ENCODE measurements at places on chromosomes 1 and 21. TPM values are rescaled to one million over a fixed set of nuclear protein-coding genes. Genes with fewer than 3 reads are reported as not detected.
A peak's percentile ranks its signal among the peaks of the same experiment; 100 is the strongest.

KCNJ15 gene
- 1.3 TPM for total RNA-seq

TMPRSS2 gene
- not detected for total RNA-seq

AQP10 gene
- total RNA-seq, result not detected

RGS4 gene
- total RNA-seq, result 5.0 TPM

S100A1 gene
- 965 TPM for total RNA-seq

SF3B4 gene
- 5.7 TPM for total RNA-seq

BTBD19 gene
- total RNA-seq, result 5.6 TPM

OR2L2 gene
- total RNA-seq, result not detected

LAX1 gene
- total RNA-seq, result not detected

NPR1 gene
- total RNA-seq, result 19.3 TPM

LCE3E gene
- not detected for total RNA-seq

GJA9 gene
- total RNA-seq, result not detected

- DNase-seq, result no peak
- peak overlapping the region; percentile 73 for H3K4me3 ChIP-seq
These were observed 791 bp upstream of the PIK3R3 start for GRCh38 chr1:46133181-46133658.

GRCh38 chr21:27816301-27816700 is 849.4 kb upstream of the ADAMTS5 start:
- H3K36me3 ChIP-seq, result no peaks in the 10 kb centered on the region
- peaks cover 21% of the 10 kb centered on the region for H3K4me1 ChIP-seq
- H3K27me3 ChIP-seq, result no peaks in the 10 kb centered on the region
- DNase-seq, result no peak
- H3K27ac ChIP-seq, result no peak overlapping the region

GRCh38 chr1:58907398-58907797 is 123.6 kb upstream of the JUN start:
- peak; percentile 48 for DNase-seq
- H3K27ac ChIP-seq, result no peak overlapping the region
- H3K36me3 ChIP-seq, result no peaks in the 10 kb centered on the region

DNA sequence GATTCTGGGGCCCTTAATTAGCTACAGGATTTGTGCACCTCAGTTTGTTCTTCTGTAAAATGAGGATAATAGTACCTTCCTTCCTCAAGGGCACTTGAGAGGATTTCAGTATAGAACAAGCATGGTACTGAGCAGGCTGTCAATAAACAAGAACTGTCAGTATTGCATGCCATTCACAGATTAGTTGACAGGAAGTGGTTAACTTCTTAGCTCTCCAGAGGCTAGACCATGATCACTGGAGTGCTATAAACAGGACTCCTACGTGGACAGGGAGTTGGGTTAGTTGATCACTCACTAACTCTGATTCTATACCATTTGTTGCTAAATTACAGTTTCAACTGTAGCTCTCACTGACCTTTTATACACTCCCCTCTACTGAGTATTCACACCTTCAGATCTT is 126.2 kb upstream of the DAB1 start:
- no peak overlapping the region for H3K27ac ChIP-seq
- H3K4me1 ChIP-seq, result no peaks in the 10 kb centered on the region
- H3K27me3 ChIP-seq, result no peaks in the 10 kb centered on the region
- no peak overlapping the region for H3K4me3 ChIP-seq
- DNase-seq, result no peak

GRCh38 chr1:68213843-68214242 is 18.5 kb downstream of the WLS start:
- no peaks in the 10 kb centered on the region for H3K4me1 ChIP-seq
- no peak overlapping the region for H3K27ac ChIP-seq
- no peaks in the 10 kb centered on the region for H3K27me3 ChIP-seq
- no peaks in the 10 kb centered on the region for H3K36me3 ChIP-seq

GRCh38 chr1:30684881-30685795 is 38.2 kb downstream of the MATN1 start:
- no peak overlapping the region for H3K4me3 ChIP-seq
- no peaks in the 10 kb centered on the region for H3K36me3 ChIP-seq
- DNase-seq, result no peak
- peaks cover 26% of the 10 kb centered on the region for H3K4me1 ChIP-seq
- no peak overlapping the region for H3K27ac ChIP-seq

GRCh38 chr1:68173283-68173935 is 58.9 kb downstream of the WLS start:
- H3K27me3 ChIP-seq, result no peaks in the 10 kb centered on the region
- no peaks in the 10 kb centered on the region for H3K4me1 ChIP-seq
- no peak for DNase-seq
- no peak overlapping the region for H3K4me3 ChIP-seq
- peak overlapping the region; percentile 86 for H3K27ac ChIP-seq

- H3K27ac ChIP-seq, result no peak overlapping the region
- H3K36me3 ChIP-seq, result peaks cover 15% of the 10 kb centered on the region
- DNase-seq, result no peak
- H3K27me3 ChIP-seq, result no peaks in the 10 kb centered on the region
- peaks cover 9% of the 10 kb centered on the region for H3K4me1 ChIP-seq
These were observed 99.1 kb downstream of the MT1HL1 start for GRCh38 chr1:236904892-236905741.

GRCh38 chr1:228982637-228983036 is 247.4 kb downstream of the RHOU start:
- H3K36me3 ChIP-seq, result no peaks in the 10 kb centered on the region
- no peaks in the 10 kb centered on the region for H3K4me1 ChIP-seq
- H3K27ac ChIP-seq, result no peak overlapping the region
- no peak for DNase-seq
- H3K4me3 ChIP-seq, result no peak overlapping the region

DNA sequence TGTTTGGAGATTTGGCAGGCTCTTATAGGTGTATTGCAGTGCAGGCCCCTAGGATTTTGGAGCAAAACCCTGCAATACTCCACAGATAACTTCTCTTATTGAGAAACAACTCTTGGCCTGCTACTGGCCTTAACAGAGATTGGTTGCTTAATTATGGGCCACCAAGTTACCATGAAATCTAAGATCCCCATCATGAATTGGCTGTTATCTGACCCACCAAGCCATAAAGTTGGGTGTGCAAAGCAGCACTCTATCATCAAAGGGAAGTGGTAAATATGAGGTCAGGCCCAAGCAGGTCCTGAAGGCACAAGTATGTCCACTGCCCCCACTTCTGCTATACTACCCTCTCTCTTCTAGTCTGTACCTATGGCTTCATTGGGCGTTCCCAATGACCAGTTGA is 130.0 kb upstream of the TNFSF4 start:
- no peaks in the 10 kb centered on the region for H3K27me3 ChIP-seq
- no peak overlapping the region for H3K4me3 ChIP-seq
- no peak overlapping the region for H3K27ac ChIP-seq
- no peaks in the 10 kb centered on the region for H3K4me1 ChIP-seq
- no peaks in the 10 kb centered on the region for H3K36me3 ChIP-seq

DNA sequence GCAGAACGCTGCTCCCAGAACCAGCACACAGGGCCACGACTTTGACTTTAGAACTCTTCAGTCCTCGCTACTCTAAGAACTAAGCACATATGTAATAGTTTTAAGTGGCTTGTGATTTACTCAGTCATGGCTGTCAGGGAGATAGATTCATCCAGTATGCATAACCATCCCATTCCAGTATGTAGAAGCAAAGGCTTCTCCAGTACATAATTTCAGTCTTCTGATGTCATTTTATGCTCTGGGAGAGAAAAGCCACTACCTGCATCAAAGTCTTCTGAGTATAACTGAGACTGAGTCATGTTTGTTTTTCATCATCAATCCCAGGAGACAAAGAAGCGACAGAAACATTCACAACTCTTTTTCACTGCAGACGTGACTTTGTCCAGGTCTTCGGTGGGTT is 885.7 kb downstream of the PLA2G4A start:
- no peak overlapping the region for H3K27ac ChIP-seq
- H3K36me3 ChIP-seq, result no peaks in the 10 kb centered on the region
- no peaks in the 10 kb centered on the region for H3K27me3 ChIP-seq
- H3K4me3 ChIP-seq, result no peak overlapping the region

- H3K27ac ChIP-seq, result peak overlapping the region; percentile 82
- peaks cover 5% of the 10 kb centered on the region for H3K36me3 ChIP-seq
- peaks cover 55% of the 10 kb centered on the region for H3K4me1 ChIP-seq
- no peaks in the 10 kb centered on the region for H3K27me3 ChIP-seq
- H3K4me3 ChIP-seq, result peak overlapping the region; percentile 63
These were observed 282 bp upstream of the ECE1 start for GRCh38 chr1:21290546-21290944.

DNA sequence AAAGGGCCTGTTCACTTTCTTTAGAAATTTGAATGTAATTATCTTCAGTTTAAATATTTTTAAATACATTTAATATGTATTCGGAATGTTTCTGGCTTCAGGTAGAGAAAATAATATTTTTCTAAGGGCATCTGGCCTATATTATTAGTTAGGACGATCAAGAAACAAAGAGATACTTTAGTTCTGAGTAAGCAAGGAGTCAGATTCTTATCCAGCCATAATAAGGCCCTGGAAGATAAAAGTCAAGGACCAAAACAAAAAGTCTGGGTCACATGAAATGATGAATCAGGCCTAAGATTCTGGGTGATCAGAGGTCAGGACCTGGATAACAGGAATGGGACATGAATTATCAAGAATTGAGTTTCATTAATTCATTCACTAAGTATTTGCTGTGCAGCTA is 6.3 kb downstream of the PHC2 start:
- H3K4me1 ChIP-seq, result peaks cover 24% of the 10 kb centered on the region
- H3K27ac ChIP-seq, result no peak overlapping the region
- no peak overlapping the region for H3K4me3 ChIP-seq
- no peaks in the 10 kb centered on the region for H3K36me3 ChIP-seq
- no peaks in the 10 kb centered on the region for H3K27me3 ChIP-seq
- no peak for DNase-seq

- DNase-seq, result no peak
- peaks cover 18% of the 10 kb centered on the region for H3K36me3 ChIP-seq
- peak overlapping the region; percentile 73 for H3K4me3 ChIP-seq
- H3K27ac ChIP-seq, result peak overlapping the region; percentile 93
- H3K27me3 ChIP-seq, result no peaks in the 10 kb centered on the region
These were observed 602 bp downstream of the SH3BGRL3 start for GRCh38 chr1:26280333-26281042.

DNA sequence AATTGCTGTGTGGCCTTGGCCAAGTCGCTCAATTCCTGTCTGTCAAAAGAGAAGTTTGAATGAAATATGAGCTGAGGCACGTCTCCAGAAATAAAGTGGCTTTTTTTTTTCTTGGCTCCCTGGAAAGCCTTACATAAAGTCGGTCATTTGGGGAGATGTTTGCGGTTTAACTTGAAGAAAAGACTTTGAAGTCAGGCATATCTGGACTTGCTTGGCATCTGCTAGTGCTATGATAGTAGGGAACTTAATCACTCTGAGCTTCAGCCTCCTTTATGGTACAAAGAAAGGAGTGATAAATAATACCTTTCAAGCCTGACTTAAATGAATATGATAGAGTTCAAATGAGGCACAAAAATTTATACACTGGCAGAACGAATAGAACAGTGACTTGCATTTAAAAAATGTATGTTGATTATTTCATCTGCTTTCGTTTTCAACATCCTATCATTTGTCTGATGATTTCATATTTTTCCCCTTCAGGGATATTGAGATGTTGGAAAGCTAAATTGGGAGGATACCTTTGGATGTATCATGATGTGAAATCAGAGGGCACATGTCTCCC is 60.2 kb downstream of the FASLG start:
- DNase-seq, result no peak
- H3K4me1 ChIP-seq, result no peaks in the 10 kb centered on the region
- no peaks in the 10 kb centered on the region for H3K36me3 ChIP-seq
- H3K27ac ChIP-seq, result no peak overlapping the region
- H3K27me3 ChIP-seq, result no peaks in the 10 kb centered on the region

DNA sequence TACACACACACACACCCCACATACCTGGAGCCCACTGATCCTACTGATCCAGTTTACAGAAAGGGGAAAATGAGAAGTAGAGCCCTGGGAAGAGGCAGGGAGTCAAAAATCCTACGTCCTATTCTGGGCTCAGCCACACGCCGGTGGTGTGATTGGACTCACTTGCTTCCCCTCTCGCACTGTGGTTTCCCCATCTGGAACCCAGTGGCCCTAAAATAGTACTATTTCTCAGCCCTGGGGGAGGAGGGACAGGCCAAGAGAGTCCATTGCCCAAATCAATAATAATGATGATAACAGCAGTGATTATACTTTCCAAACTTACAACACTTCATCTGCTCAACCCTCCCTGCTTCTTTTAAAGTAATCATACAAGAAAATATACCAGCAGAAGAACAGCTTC is 2.9 kb upstream of the PIGR start:
- no peak overlapping the region for H3K4me3 ChIP-seq
- H3K4me1 ChIP-seq, result no peaks in the 10 kb centered on the region
- H3K36me3 ChIP-seq, result no peaks in the 10 kb centered on the region
- DNase-seq, result no peak
- no peak overlapping the region for H3K27ac ChIP-seq
- no peaks in the 10 kb centered on the region for H3K27me3 ChIP-seq

DNA sequence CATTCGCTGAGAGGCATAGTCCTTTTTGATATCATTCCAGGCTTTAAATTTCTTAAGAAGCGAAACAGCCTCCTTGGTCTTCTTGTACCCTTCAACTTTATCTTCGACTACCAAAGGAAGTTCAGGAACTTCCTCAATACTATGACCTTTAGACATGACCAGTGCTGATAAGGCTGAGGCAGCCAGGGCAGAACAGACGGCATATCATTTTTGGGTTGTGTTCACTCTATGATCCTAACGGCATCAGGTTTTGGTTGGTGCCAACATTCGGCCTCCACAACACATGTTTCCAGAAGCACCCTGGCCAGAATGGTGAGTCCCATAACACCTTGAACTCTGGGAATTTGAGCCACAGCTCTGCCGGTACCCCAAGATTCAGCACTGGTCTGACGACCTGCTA is 31.4 kb upstream of the MYOC start:
- no peak for DNase-seq
- H3K27ac ChIP-seq, result no peak overlapping the region
- H3K4me1 ChIP-seq, result no peaks in the 10 kb centered on the region
- H3K36me3 ChIP-seq, result no peaks in the 10 kb centered on the region
- H3K27me3 ChIP-seq, result no peaks in the 10 kb centered on the region
- no peak overlapping the region for H3K4me3 ChIP-seq

GRCh38 chr1:29032841-29033240 is 90.9 kb downstream of the TMEM200B start:
- H3K4me1 ChIP-seq, result no peaks in the 10 kb centered on the region
- DNase-seq, result no peak
- peaks cover 7% of the 10 kb centered on the region for H3K36me3 ChIP-seq
- no peaks in the 10 kb centered on the region for H3K27me3 ChIP-seq
- no peak overlapping the region for H3K27ac ChIP-seq
- no peak overlapping the region for H3K4me3 ChIP-seq

GRCh38 chr1:8302081-8302956 is 15.6 kb upstream of the SLC45A1 start:
- H3K4me1 ChIP-seq, result no peaks in the 10 kb centered on the region
- H3K27ac ChIP-seq, result no peak overlapping the region
- no peaks in the 10 kb centered on the region for H3K36me3 ChIP-seq

- H3K36me3 ChIP-seq, result no peaks in the 10 kb centered on the region
- no peak overlapping the region for H3K4me3 ChIP-seq
- DNase-seq, result no peak
- H3K27ac ChIP-seq, result no peak overlapping the region
- H3K4me1 ChIP-seq, result no peaks in the 10 kb centered on the region
- H3K27me3 ChIP-seq, result no peaks in the 10 kb centered on the region
These were observed 137.6 kb downstream of the CLIC6 start for GRCh38 chr21:34806423-34806822.

GRCh38 chr1:202105571-202106339 is 17.0 kb upstream of the GPR37L1 start:
- H3K27ac ChIP-seq, result peak overlapping the region; percentile 80
- H3K4me1 ChIP-seq, result peaks cover 32% of the 10 kb centered on the region
- H3K27me3 ChIP-seq, result no peaks in the 10 kb centered on the region
- no peak for DNase-seq
- H3K4me3 ChIP-seq, result no peak overlapping the region

- no peaks in the 10 kb centered on the region for H3K36me3 ChIP-seq
- no peaks in the 10 kb centered on the region for H3K27me3 ChIP-seq
- H3K4me3 ChIP-seq, result no peak overlapping the region
- H3K4me1 ChIP-seq, result no peaks in the 10 kb centered on the region
These were observed 51.1 kb upstream of the CFHR3 start for GRCh38 chr1:196723325-196724185.
